ENCODE measurements at places on chromosomes 7 and 10.

- DNase-seq = no peak
Measured at GRCh38 chr10:128437786-128438345, 311.6 kb upstream of the MKI67 start.

DNA sequence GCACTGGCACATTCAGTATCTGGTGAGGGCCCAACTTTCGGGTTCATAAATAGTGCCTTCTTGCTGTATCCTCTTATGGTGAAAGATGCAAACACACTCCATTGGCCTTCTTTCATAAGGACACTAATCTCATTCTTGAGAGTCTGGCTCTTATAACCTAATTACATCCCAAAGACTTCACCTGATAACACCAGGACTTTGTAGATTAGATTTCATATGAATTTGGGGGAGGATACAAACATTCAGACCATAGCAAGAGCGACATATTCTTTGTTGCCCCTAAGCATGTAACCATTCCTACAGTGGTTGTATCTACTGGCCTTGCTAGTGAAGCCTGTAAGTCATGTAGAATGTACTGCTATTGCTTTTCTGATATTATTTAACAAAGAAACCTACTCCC lies 525.2 kb downstream of the GFRA1 start:
- DNase-seq = no peak

GRCh38 chr10:14926722-14927416 lies 27.0 kb downstream of the DCLRE1C start:
- no peak for DNase-seq

DNA sequence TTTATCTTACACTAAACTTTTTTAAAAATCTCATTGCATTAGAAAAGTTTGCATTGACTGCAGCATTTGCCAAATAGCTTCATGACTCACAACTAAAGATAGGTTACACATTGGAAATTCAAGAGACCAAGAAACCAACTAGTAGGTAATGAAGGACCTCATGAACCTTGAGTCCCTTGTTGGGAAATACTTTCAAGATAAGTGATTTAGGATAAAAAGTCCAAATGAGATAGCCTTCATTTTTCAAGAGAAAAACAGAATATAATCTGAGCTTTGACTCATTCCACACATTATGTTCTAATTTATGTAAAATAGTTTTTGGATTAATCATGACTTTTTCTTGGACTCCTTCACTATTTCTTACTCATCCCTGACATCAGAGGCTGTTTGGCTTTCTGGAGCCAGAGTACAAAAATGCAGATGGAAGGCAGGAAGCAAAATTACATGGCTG lies 13.1 kb upstream of the LIPF start:
- DNase-seq = no peak

DNA sequence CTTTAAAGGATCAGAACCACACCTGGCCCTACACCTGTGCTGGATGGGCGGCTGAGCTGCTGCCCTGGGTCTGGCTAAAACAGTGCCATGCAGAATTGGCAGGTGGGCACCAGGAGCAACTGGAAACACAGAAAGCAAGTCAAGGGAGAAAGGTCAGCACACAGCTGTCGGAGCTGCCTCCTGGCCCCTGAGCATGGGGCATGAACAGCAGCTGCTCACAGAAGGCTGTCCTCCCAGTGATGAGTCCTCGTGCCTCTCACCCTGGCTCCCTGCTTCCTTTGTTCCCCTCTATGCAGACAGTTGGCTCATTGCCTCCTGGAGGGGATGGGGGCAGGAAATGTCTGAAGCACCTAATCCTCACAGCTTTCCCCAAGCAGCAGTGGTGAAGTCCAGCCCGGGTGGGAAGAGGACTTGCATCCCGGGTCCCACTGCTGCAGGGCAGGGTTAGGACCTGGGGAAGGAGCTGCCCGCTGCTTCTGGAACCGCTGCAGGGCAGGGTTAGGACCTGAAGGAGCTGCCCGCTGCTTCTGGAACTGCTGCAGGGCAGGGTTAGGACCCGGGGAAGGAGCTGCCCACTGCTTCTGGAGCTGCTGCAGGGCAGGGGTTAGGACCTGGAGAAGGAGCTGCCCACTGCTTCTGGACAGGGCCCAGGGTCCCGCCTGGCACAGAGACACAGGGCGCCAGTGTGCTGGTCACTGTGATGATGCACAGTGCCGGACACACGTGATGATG lies 37.3 kb downstream of the VIPR2 start:
- DNase-seq = no peak

DNA sequence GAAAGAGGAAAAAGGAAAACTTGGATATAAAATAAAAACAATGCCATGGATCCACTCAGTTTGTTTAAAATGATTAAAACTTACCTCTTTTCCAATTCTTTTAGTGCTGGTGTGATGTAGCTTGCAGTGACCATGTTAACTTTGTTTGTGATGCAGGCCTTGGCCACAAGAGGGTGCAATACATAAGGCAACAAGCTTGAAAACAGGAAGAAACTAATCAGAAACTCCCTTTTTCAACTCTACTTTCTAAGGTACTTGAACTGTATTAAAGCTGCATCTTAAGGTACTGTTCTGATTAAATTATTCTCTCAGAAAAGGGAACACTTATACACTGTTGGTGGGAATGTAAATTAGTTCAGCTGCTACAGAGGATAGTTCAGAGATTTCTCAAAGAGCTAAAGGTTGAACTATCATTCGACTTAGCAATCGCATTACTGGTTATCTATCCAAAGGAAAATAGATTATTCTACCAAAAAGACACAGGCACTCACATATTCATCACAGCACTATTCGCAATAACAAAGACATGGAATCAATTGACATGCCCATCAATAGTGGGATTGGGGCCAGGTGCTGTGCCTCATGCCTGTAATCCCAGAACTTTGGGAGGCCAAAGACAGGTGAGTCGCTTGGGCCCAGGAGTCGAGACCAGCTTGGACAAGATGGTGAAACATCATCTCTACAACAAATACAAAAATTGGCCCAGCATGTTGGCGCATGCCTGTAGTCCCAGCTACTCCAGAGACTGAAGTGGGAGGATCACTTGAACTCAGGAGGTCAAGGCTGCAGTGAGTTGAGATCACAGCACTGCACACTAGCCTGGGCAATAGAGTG lies 50.9 kb downstream of the AASS start:
- DNase-seq = peak; percentile 77

All from SK-N-MC (cell line).